ENCODE measurements at places on chromosomes 16 and 17.

DNA sequence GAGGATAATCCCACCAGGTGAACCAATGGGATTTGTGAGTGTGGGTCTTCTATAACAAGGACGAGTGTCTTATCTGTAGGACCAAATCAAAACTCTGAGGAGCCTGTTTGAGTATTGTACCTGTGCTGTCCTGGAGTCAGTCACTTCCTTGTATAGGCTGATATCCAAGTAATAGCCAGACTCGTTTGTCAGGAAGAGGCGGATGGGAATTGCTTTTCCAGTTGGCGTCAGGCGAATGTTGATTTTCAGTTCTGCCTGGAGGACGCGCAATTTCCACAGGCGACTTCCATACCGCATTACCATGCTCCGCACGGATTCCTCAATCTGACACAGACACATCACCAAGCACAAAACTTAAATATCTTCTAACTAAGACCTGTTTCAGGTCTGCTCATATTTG is 187.6 kb upstream of the C17orf78 start:
- DNase-seq: no peak

- no peak for DNase-seq
These were observed 749 bp upstream of the MC1R start for GRCh38 chr16:89917773-89918452.

GRCh38 chr16:78116946-78117345 is 17.5 kb downstream of the WWOX start:
- no peak for DNase-seq

DNA sequence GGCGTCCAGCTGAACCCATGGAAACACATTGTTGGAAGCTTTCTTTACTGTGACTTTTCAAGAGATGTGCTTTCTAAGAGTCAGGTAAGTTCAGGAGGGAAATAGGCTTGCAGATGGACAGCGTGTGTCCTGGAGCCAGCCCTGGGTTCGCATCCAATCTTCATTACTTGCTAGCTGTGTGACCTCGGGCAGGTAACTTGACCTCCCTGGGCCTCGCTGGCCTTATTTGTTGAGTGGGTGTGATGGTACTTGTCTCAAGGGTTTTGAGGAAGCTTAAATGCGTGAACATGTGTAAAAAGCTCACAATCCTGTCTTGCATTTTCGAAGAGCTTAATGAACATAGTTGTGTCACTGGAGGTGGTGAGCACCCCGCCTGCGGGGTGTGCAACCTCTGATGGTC is 11.8 kb downstream of the ADGRG1 start:
- no peak for DNase-seq

DNA sequence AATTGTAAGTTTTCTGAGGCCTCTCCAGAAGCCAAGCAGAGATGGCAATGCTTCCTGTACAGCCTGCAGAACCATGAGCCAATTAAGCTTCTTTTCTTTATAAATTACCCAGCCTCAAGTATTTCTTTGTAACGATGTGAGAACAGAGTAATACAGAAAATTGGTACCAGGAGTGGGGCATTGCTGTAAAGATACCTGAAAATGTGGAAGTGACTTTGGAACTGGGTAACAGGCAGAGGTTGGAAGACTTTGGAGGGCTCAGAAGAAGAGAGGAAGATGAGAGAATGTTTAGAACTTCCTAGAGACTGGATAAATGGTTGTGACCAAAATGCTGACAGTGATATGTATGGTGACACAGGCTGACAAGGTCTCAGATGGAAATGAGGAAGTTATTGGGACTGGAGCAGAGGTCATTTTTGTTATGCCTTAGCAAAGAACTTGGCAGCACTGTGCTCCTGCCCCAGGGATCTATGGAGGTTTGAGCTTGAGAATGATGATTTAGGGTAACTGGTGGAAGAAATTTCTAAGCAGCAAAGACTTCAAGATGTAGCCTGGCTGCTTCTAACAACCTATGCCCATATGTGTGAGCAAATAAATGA is 23.1 kb downstream of the PRDM7 start:
- no peak for DNase-seq

GRCh38 chr16:49542946-49543630 is 169.5 kb downstream of the C16orf78 start:
- DNase-seq: no peak

- no peak for DNase-seq
These were observed 29.1 kb upstream of the FOXJ1 start for GRCh38 chr17:76170114-76170513.

- DNase-seq: no peak
These were observed 141.9 kb upstream of the SDK2 start for GRCh38 chr17:73785958-73786743.

- no peak for DNase-seq
These were observed 2.0 kb downstream of the KDM6B start for GRCh38 chr17:7835814-7836595.

GRCh38 chr16:84357191-84357651 is 11.1 kb upstream of the ATP2C2 start:
- no peak for DNase-seq

Measured in Panc1 (cell line).